ENCODE measurements at places on chromosomes 7 and 10. TPM values are rescaled to one million over a fixed set of nuclear protein-coding genes. Genes with fewer than 3 reads are reported as not detected.

- no peak for DNase-seq
- H3K4me3 ChIP-seq = no peak overlapping the region
- H3K27ac ChIP-seq = no peak overlapping the region
- H3K4me1 ChIP-seq = no peaks in the 10 kb centered on the region
- no peaks in the 10 kb centered on the region for H3K27me3 ChIP-seq
These were observed 18.7 kb upstream of the ARID5B start for GRCh38 chr10:61882621-61883370.

Gene ASZ1
- not detected for total RNA-seq

Gene ST7
- 6.3 TPM for total RNA-seq

GRCh38 chr7:93569189-93569588 lies 5.3 kb downstream of the CALCR start:
- no peaks in the 10 kb centered on the region for H3K4me1 ChIP-seq
- no peak overlapping the region for H3K27ac ChIP-seq
- no peak for DNase-seq
- H3K27me3 ChIP-seq = peaks cover 2% of the 10 kb centered on the region
- no peak overlapping the region for H3K4me3 ChIP-seq
